Activated T-cell treated with anti-CD3 and anti-CD28 coated beads, Interleukin-2, amount 50 U/mL, for 48 hours (primary cell): ENCODE measurements at places on chromosomes 6 and 20.
A peak's percentile ranks its signal among the peaks of the same experiment; 100 is the strongest.

- DNase-seq, result no peak
Observed at GRCh38 chr20:25592135-25592852, 7.0 kb upstream of the NINL start.

DNA sequence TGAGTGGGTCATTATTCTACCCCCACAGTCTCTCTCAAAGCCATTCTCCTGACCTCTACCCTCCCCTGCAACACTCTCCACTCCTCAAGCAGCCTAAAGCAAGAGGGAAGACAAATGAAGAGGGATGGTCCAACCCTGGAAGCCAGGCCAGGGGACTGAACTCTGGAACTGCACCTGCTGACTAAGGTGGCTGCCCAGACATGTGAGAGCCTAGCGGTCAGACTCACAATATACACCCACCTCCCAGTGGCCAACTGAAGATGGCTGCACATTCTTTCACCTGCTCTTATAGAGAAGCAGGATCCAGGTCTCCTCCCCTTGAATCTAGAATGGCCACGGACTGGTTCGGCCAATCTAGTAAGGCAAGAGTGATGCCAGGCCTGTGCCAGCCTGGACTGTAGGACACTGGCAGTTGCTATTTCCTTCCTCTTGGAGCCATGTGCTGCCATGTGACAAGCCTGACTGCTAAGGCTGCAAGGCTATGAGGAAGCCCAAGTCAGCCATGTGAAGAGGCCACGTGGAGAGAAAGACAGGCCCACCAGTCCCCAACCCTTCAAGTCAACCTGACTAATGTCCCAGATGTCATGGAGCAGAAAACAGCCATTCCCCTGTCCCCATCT is 31.8 kb downstream of the ACSS1 start:
- no peak for DNase-seq

- no peak for DNase-seq
Observed at GRCh38 chr6:16473184-16473907, 235.0 kb downstream of the GMPR start.

DNA sequence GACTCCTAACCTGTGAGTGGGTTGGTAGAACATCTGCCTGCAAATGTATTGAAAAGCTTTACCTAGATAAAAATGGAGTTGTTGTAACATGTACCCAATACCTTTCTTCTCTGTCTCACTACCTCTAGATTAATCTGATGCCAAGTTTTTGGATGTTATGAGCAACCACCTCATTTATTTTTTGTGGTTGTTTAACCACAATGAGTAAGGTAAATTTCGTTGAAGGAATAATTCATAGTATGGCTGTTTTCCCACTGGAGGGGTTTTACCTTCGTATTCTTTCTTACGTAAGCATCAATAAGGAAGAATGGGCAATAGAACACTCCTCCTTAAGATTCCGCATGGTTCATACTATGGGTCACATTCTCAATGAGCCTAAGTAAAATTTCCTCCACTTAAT is 165.4 kb downstream of the CDH26 start:
- no peak for DNase-seq

DNA sequence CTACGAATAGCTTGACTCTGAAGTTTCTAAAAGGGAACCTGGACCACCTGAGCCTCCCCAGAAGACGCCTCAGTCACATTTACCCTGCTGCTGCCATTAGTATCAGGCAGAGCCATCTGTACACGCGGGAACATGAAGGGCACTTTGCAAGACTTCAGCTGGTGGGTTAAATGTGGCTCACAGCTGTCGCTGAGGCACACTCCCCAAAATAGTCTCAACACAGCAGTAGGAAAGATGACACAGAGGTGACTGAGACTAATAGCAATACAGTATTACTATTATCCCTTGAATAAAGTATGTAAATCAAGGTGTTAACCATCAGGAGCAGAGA is 29.0 kb downstream of the PSMB1 start:
- DNase-seq, result no peak

- DNase-seq, result no peak
Observed at GRCh38 chr20:77231-77630, 10.2 kb upstream of the DEFB125 start.

DNA sequence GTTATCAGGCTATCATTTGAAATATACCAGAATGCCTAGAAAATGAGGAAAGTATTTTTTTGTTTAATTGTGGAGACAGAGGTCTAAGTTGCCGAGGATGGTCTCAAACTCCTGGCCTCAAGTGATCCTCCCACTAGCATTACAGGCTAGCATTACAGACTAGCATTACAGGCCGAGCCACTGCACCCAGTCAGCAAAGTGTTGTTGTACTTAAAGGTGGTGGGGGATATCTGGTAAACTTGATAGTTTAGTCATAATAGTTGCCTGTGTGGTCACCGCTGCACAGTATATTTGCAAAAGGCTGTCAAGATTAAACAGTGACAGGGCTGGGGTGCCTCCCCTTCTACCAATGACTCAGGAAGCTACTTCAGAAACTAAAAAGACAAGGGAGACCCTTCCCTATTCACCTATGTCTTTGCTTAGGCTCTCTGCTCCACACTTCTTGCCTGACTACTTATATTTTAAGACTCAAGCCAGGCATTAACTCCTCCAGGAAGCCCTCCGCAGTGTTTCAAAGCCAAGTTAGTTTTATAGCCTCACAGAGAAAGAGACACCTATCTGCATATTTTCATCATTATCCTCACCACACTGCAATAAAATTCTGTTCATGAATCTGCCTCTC is 3.1 kb upstream of the AKIRIN2 start:
- peak; percentile 68 for DNase-seq

- DNase-seq, result no peak
Observed at GRCh38 chr6:106064142-106064541, 22.0 kb upstream of the PRDM1 start.

- DNase-seq, result peak; percentile 27
Observed at GRCh38 chr6:29552512-29553051, 7.0 kb downstream of the UBD start.

- no peak for DNase-seq
Observed at GRCh38 chr6:142942805-142943227, 2.2 kb downstream of the HIVEP2 start.

DNA sequence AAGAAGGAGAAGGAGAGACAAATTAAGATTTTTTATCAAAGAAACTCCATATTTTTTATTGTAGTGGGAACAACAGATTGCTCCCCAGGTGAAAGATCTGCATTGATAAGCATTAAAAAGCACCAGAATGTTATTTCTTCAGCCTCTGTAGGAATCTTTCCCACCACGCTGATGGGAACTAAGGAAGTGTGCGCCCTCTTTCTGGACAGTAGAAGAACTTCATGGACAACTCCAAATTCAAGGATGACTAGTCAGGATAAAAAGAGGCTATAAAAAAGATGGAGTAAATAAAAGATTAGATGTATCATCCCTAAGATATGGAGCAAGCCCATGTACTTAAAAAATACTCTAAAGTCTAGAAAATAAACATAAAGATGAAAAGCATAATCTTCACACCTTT is 45.8 kb upstream of the PAK5 start:
- no peak for DNase-seq

DNA sequence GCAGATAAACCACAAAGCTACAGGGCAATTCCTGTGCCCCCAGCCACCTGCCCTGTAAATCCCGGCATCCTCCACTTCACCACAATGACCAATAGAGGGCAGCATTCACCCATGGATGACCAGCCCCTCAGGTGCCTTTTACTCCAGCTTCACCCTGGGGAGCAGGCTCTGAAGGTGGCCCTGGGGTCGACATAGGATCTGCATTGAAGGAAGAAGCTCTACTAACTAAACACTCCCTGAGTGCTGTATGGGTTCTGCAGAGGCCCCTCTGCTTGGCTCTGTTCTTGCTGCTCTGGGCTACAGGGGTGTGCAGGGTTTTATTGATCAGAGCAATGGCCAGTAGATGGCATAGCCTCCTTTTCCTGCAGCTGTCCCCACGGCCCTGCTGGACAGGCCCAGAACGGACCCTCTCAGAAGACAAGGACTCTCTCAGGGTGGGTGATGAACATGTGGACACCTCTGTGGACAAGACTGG is 20.3 kb downstream of the CST4 start:
- peak; percentile 66 for DNase-seq

GRCh38 chr20:61661583-61661982 is 404.1 kb downstream of the TAF4 start:
- DNase-seq, result no peak

GRCh38 chr20:53395188-53395923 is 198.3 kb downstream of the ZNF217 start:
- no peak for DNase-seq

DNA sequence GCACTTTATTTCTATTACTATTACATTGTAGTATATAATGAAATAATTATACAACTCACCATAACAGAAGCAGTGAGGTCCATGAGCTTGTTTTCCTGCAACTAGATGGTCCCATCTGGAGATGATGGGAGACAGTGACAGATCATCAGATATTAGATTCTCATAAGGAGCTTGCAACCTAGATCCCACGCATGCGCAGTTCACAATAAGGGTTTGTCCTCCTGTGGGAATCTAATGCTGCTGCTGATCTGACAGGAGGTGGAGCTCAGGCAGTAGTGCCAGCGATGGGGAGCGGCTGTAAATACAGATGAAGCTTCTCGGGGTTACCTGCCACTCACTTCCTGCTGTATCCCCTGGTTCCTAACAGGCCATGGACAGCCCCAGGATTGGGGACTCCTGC is 139.5 kb upstream of the TCF21 start:
- DNase-seq, result no peak

GRCh38 chr20:62139636-62140035 is 3.6 kb downstream of the PSMA7 start:
- no peak for DNase-seq

- DNase-seq, result no peak
Observed at GRCh38 chr20:38870733-38871559, 55.3 kb upstream of the FAM83D start.

DNA sequence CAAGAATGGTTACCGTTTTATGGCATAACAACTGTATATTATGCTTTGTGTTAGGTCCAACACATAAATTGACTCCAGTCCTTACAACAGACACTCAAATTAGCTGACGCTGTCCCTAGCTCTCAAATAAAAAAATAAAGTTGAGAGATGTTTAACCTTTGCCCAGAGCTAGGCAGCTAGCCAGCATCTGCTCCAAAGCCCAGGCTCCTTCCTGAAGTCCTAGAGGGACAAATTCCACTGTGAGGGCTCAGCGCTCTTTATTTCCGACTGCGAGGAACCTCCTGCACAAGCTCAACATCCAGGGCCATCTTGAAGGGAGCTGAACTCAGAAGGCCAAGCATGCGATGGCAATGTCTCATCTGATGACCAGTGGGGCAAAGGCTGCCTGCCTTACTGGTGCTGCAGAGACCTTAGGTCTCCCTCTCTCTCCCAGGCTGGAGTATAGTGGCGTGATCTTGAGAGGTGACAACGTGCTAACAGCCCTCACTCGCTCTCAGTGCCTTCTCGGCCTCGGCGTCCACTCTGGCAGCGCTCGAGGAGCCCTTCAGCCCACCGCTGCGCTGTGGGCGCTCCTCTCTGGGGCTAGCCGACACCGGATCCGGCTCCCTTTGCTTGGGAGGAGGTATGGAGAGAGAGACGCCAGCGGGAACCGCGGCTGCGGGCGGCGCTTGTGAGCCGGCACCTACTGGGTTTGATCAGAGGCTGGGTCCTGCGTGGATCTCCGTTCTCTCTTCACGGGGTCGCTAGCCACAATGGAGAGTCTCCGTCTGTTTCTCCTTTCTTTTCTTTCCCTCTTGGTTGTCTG is 24.7 kb upstream of the GFOD1 start:
- DNase-seq, result no peak

DNA sequence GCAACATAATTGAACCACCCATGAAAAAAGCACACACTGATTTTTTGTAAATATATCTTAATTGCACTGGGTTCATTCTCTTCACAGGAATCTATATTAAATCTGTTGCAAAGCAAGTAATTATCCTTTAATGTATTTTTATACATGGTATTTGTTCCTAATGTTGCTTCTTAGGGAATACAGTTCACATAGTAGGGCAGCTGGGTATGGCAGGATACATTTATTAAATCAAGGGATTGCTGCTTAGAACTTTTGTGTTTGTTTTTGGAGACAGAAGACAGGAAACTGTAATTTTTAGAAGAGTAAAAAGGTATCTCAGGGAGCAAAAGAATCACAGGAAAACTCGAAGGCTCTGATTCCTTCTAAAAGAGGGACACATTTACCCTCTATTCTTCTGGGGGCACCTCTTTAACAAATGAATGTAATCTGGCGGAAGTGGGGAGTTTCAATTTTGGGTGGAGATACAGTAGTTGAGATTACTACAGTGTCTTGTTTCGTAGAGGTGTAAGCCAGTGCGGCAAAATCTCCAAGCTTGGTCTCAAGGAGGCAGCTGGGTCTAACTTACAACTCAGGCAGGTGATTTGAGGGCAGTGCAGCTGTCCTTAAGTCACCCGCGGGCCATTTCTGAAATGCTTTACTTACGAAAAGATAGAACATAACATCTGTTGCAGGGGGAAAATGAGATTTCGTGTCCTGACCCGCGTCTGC is 812 bp upstream of the SMIM13 start:
- DNase-seq, result no peak

- peak; percentile 73 for DNase-seq
Observed at GRCh38 chr6:149140137-149140909, 177.2 kb upstream of the TAB2 start.

GRCh38 chr6:53287336-53288225 is 61.2 kb downstream of the ELOVL5 start:
- DNase-seq, result no peak

DNA sequence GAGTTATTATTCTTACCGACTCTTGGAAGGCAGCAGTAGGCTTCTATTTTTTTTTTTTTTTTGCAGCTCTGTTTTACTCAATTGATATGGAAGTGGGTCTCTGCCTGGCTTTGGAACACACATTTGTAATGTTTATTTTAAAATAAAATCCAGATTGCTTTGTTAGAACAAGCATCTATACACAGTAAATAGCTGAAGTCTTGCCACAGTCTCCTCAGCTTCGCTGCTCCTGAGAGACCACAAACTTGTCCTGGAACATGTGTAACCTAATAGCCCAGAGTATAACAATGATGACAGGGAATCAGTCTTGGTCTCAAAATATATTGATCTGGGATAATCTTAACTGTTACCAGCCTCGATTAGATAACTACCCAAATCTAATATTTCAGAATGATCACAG is 299.8 kb upstream of the NOX3 start:
- no peak for DNase-seq

- DNase-seq, result no peak
Observed at GRCh38 chr6:66717801-66718200, 1010.8 kb upstream of the EYS start.
